ENCODE measurements at places on chromosomes 2 and 18.

DNA sequence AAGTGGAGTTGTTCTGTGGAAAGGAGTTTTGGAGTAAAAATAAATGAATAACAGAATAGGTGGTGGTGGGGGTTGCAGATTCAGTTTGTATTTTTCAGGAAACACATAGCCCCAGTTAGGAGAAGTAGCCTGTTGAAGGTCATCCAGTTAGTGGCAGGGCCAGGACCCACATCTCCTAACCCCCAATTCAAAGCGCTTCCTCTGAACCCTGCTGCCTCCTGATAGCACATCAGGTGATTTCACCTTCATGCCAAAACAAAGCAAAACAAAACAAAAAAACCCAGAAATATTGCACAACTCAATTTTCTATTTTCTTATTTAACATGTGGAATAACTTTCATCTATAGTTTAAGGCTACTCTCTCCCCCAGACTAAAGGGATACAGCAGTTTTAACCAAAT, 112.3 kb upstream of the UGP2 start:
- no peak for DNase-seq

- no peak for DNase-seq
These were observed 139.2 kb downstream of the NEDD4L start for GRCh38 chr18:58183226-58183625.

DNA sequence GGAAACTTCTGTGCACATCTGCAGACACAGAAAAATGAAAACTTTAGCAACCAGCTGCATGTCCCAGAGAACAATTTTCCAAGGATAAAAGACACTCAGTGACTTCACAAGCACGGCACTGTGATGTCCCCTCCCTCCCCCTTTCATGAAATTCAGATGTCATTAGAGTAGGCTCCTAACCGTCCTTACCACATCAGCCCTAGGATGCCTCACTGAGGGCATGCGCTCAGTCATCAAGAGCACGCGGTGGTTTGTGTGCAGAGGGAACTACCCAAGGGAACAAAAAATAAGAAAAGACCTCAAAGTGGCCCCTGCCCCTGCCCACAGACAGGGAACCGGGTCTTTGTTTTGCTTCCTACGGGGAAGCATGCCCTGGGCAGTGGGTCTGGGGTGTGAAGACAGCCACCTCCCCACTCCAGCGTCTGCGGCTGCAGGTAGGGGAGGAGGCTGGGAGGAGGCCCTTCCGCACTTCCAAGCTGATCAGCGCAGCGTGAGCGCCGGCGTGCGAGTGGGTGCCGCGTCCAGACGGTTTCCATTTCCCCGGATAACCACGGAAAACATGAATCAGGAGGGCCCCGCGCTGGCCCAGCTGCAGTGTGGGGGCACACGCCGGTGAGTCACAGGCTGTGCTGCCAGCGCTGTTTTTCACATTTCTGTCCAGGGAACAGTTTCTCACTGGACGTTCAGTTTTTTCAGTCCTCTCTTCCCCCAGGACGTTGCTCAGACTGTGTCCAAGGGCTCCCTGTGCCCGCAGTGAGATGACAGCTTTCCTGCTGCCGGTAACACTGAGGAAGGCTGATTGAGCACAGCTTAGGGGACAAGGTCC, 70.6 kb downstream of the COPS8 start:
- DNase-seq: no peak

- DNase-seq: no peak
These were observed 314.6 kb downstream of the CNTNAP5 start for GRCh38 chr2:124339709-124340108.

- DNase-seq: no peak
These were observed 5.0 kb upstream of the GBX2 start for GRCh38 chr2:236173036-236173728.
